EL (cell line): ENCODE measurements at places on chromosomes 12 and 14.

DNA sequence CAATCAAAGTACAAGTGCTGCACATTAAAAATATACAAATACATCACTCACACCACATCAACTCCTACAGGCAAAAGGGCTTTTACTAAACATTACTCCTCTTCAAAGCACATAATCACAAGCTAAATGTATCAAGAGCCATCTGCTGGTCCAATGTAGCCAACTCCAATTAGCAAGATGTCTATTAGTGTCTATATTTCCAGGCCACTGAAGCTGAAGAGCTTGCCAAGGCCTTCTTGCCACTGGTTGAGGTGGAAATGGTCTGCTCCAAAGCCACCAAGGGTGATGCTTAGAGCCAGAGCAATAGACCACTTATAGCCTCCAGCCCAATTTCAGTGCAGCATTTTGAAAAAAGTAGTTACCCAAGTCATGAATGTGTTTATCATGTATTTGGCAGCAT, 54.4 kb downstream of the RASSF9 start:
- DNase-seq: no peak

- no peak for DNase-seq
These were observed 146.2 kb upstream of the RFLNA start for GRCh38 chr12:124148481-124149273.

- DNase-seq: peak; percentile 99
These were observed 19.3 kb upstream of the SERPINA6 start for GRCh38 chr14:94342334-94342934.

DNA sequence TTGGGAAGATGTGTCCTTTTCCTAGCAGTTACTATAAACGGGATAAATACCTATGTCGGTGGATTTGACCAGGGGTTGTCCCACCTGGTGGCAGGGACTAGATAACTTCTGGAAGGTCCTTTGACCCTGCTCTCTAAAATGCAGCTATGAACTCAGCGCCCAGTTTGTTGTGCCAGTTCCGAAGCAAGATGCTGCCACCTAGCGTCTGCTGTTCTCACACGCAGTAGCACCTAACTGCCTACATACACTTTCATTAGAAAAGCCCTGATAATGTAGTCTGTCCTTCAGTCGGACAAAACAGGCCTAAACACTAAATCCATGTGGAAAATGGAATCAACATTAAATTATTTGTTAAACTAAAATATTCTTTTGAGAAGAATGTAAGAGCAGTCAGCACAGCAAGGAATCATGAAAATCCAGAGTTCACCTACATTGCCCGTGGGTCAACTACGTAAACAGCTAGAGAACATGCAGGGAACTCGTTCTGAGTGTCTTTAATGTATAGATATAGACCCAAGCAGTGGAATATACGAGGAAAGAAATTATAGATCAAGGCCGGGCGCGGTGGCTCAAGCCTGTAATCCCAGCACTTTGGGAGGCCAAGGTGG, 51.1 kb upstream of the CRACR2A start:
- DNase-seq: peak; percentile 62

- no peak for DNase-seq
These were observed 221.7 kb downstream of the ZFP36L1 start for GRCh38 chr14:68571114-68571591.

DNA sequence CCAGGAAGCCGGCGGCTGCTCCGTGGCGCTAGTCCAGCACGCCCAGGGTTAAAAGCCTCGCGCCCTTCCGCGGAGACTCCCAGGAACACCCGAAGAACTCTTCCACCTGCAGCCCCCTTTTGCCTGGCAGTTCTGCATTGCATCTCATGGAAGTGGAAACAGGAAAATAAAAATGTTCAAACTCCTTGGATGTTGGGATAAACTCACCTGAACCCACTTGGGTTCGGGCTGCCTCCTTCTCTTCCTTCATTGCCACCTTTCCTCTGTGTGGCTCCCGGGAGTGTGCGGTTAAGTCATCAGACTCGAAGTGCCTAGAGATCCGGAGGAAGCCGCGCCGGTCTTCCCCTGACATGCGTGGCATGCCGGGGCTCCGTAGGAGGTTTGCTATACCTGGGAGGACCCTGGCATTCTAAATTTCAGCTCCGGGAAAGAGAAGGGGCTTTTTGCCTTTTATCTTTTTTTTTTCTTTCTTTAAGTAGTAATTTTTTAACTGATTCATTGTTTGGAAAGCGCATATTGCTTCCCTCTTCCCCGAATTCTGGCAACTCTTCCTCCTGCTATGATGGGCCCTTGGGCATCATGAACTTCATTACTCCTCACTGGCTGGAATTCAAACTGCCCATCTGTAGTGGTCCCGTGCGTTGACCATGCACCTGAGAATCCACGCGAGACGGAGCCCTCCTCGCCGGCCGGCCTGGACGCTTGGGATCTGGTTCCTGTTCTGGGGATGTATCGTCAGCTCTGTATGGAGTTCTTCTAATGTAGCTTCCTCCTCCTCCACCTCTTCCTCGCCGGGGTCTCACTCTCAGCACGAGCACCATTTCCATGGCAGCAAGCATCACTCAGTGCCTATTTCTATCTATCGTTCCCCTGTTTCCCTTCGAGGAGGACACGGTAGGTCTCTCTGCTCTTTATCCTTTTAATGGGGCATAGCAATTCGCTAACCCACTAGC, 931.4 kb downstream of the DIO2 start:
- DNase-seq: peak; percentile 55

DNA sequence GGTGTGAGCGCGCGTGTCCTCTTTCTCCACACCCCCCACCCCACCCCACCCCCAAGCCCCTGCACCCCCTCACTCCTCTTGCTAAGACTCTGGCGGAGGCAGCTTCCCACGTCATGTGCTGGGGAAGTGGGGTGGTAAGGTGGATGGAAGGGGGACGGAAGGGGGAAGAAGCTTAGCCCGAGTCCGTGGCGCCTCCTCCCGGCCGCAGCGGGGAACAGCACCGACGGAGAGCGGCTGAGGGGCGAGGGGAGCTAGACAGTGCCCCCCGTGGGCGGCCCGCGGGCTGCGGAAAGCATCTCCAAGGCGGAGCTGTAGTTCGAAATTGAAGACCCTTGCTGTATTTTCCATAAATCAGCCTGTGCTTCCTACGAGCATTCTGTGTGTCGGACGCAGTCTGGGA, 588 bp upstream of the GRIN2B start:
- DNase-seq: no peak

GRCh38 chr12:4720637-4720995, 416 bp downstream of the GALNT8 start:
- no peak for DNase-seq

DNA sequence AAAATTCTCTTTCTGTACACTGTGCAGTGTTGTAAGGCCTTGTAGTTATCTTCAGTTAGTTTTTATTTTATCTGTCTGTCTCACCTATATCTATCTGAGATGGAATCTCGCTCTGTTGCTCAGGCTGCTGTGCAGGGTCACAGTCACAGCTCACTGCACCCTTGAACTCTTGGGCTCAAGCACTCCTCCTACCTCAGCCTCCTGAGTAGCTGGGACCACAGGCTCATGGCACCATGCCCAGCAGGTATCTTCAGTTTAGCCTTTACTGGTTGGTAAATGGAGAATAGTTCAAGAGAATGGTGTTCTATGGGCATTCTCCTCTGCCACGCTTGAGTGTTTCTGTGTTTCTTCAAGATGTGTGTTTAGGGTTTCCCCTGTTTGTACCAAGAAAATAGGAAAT, 13.6 kb downstream of the TULP3 start:
- DNase-seq: no peak

DNA sequence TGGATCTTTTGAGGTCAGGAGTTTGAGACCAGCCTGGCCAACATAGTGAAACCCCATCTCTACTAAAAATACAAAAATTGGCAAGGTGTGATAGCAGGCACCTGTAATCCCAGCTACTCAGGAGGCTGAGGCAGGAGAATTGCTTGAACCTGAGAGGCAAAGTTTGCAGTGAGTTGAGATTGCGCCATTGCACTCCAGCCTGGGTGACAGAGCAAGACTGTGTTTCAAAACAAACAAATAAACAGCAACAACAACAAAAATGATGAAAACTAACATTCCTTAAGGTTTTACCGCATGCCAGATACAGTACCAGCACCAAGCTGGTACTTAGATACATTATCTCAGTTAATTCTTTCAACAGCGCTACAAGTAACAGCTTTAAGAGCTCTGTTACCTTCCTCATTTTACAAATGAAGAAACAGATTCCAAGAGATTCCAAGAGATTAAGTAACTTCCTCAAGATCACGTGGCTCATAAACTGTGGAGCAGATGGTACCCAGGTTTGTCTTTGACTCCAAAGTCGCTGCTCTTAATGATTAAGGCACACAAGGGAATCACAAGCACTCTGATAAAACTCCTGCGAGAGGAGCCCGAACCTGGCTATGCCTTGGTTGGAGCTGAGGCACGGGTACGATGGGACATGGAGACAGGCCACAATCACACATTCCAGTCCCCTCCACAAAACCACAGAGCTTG, 17.7 kb upstream of the PLEK2 start:
- peak; percentile 39 for DNase-seq

GRCh38 chr12:23423796-23424195, 525.7 kb downstream of the SOX5 start:
- DNase-seq: no peak

GRCh38 chr12:49305762-49306510, 11.0 kb downstream of the PRPH start:
- DNase-seq: no peak

DNA sequence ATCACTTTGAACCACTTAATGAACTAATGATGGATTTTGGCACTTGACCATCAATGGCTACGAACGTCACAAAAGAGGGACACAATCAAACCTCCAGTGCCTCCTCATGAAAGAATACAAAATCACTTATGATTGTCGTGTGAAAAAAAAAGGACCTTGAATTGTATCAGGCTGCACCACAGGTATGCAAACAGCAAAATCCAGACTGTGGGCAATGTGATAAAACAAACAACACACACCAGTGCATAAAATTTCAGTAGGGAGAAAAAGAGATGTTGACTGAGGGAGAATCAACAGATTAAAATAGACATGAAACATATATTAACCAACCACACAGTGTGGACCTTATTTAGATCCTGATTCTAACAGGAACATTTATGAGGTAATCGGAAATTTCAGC, 2.6 kb downstream of the TSPAN8 start:
- no peak for DNase-seq

- no peak for DNase-seq
These were observed 134.0 kb upstream of the CPSF6 start for GRCh38 chr12:69105101-69105962.

DNA sequence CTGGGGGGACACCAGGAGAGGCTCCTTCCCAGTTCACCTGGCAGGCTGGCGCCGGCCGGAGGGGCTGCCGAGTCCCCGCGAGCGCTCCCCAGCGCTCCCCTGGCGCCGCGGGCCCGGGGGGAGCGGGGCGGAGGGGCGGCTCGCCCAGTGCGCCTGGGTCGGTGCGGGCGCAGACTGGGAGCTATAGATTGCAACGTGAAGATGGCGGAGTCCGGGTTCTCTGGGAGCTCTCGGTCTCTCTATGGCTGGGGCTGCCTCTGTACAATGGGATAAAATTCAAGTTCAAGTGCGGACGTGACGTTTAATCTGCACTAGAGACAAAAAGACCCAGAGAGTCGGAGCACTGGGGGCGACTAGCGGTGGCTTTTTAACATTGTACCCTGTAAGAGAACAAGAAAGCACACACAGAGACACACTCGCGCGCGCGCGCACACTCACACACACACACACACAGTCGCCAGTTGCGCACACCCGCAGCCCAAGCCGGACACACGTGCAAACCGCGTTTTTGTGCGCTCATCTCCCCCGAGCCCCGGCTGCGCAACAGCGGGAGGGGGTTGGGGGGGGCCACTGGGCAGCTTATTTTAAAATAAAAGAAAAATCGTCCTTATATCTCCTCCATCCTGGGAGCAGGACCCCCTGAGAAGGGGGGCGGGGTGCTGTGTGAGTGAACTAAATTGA, at the start of gene BCL11B:
TSS of gene BCL11B (minus strand) at position 247 of the 681 bp plus-strand sequence. CDS start 979 bp downstream, outside the sequence.
- peak; percentile 84 for DNase-seq

GRCh38 chr12:40622246-40622838, 69.9 kb upstream of the CNTN1 start:
- DNase-seq: peak; percentile 16

DNA sequence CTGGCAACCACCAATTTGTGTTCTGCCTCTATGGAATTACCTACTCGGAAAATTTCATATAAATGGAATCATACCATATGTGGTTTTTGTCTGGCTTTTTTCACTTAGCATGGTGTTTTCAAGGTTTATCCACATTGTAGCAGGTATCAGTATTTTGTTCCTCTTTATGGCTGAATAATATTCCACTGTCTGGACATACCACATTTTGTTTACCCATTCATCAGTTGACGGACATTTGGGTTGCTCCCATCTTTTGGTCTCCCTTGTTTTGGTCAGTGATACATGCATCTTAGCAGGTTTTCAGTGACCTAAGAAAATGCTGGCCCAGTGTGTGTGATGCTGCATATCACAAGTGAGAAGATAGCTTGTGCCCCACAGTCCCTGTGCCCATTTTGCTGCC, 21.2 kb downstream of the CALM1 start:
- DNase-seq: no peak

DNA sequence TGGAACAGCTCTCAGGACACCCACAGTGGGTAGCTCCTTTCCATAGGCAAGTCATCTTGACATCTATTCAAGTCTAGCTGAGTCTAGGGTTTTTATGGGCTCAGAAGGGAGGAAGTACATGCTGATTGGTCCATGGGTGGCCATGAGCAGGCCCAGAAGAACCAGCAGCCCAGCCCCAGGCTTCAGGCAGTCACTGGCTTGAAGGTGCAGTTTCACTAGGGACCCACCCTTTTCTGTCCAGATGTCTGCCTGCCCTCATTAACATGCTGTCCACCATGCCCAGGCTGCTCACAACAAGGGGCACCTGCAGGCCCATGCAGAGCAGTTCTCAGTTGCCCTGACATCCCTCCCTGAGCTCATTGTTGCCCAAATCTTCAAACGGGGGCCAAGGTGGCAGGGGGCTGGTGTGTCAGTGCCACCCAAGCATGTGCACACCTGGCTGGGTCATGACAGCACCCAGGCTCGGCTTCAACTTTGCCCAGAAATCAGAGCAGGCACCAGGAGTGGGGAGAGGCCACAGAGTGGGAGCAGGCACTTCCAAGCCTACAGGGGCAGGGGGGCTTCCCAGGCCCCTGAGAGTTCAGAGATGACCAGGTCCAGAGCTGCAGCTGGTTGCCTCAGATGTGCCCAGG, 18.7 kb upstream of the LGR5 start:
- DNase-seq: no peak

GRCh38 chr12:124555168-124556073, 12.0 kb downstream of the NCOR2 start:
- DNase-seq: no peak

DNA sequence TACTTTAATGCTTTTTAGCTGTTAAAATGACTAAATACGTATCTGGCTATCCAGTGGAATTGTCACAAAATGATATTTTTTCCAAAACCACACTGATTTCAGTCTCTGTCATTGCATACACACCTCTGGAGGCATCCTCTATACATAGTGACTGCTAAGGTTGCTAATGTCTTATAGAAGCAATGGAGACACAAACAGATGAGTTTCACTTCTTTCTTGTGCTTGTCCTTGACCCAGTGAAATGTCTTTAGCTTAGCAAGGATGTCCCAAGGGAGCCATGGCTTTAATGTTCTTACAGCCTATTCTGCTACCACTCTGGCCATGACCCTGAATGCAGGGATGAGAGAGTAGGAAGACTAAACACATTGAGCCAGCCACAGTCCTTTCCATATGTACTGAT, 90.3 kb downstream of the TPH2 start:
- DNase-seq: no peak

- DNase-seq: peak; percentile 25
These were observed 37.2 kb downstream of the CFAP251 start for GRCh38 chr12:121955258-121956237.
